Activated T-helper 2 cell treated with anti-CD3 and anti-CD28 coated beads, Interferon-gamma antibody, Interleukin-2, Interleukin-4, amounts not matched to agents 10 μg/mL and 5 μg/mL and 100 μg/mL, durations not matched to agents 14 hours and 24 hours and 36 hours (primary cell): ENCODE measurements at places on chromosomes 12 and 14. TPM values are rescaled to one million over a fixed set of nuclear protein-coding genes. Genes with fewer than 3 reads are reported as not detected.

The ARHGEF40 gene
- total RNA-seq, result 0.05 and 0.16 TPM in 2 replicates

- H3K27me3 ChIP-seq, result peaks cover 5% of the 10 kb centered on the region
- H3K36me3 ChIP-seq, result no peaks in the 10 kb centered on the region
- H3K4me3 ChIP-seq, result no peak overlapping the region
- DNase-seq, result no peak
- peaks cover 12% of the 10 kb centered on the region for H3K4me1 ChIP-seq
Measured at GRCh38 chr12:67991158-67991557, 1.9 kb downstream of the IFNG-AS1 start.

DNA sequence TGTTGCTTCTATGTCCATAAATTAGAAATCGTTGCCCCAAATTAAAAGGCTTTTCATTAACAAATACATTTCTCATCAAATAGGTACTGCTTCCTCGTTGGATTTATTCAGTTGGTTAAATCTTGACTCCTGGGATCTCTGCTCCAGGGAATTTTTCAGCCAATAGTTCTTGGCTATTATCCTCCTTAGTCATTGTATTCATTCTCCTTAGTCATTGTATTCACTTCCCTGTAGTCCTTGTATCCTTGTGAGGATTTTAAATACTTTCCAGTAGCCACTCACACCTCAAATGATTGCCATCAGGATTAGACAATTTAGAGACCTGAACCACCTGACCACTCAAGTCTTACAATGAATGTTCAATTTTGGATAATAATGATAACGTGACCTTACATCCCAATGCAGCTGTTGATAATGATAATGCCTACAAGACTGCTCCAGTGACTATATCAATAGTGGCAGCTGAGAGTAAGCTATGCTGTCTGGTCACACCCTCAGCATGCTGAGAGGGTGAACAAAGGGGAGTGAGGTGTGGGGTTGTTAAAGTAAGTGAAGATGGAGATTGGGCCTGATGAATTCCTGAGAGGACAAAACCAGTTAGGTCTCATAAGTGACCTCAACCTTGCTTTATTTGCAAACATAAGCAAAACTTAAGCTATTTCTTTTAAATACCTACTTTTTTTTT lies 193.7 kb upstream of the RTL1 start:
- DNase-seq, result no peak
- no peaks in the 10 kb centered on the region for H3K36me3 ChIP-seq
- no peak overlapping the region for H3K4me3 ChIP-seq
- no peaks in the 10 kb centered on the region for H3K4me1 ChIP-seq

GRCh38 chr12:6871052-6871957 lies 1.8 kb downstream of the SPSB2 start:
- H3K27me3 ChIP-seq, result no peaks in the 10 kb centered on the region
- peak; percentile 45 for DNase-seq
- H3K27ac ChIP-seq, result peak overlapping the region; percentile 84
- H3K4me3 ChIP-seq, result peak overlapping the region; percentile 92
- peaks cover 59% of the 10 kb centered on the region for H3K4me1 ChIP-seq

DNA sequence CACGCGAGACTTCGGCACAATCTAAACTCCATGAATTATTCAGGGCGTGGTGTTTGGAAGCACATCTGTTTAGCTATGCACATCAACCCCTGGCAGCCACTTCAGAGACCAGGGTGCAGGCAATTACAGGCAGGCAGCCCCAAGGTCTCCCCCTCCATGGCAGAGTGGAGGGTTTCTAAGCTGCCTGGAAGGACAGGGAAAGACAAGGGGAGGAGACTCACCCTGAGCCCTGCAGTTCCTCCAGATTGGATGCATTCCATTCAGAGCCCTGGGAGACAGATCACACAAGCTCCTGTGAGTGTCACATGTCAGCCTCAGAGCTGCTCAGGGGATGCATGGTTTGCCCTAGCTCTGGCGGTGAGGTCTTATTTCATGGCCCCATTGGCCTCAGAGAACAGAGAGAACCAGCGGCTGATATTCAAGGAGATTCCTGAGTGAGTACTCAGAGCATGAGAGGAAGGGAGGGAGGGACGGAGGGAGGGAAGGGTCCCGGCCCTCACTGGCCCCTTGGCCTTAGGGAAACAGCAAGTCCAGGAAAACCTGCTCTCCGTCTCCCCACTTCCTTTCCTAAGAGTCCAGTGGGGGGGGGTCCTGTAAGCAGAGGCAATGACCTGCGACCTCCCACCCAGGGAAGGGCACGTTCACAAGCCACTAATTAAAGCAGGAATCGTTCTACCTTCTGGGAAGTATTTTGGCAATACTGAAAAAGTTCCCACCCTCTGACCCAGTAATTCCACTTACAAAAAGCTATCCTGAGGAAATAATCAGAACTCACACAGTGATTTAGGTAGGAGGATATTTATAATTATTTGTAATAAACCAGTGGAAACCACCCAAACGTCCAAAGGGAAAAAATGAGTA lies 55.1 kb downstream of the SSH1 start:
- peaks cover 80% of the 10 kb centered on the region for H3K36me3 ChIP-seq
- H3K27me3 ChIP-seq, result no peaks in the 10 kb centered on the region
- peaks cover 9% of the 10 kb centered on the region for H3K4me1 ChIP-seq
- no peak for DNase-seq
